Progenitor cell of endocrine pancreas (in vitro differentiated cells): ENCODE measurements at places on chromosomes 3 and 15. TPM values are rescaled to one million over a fixed set of nuclear protein-coding genes. Genes with fewer than 3 reads are reported as not detected.

- no peak for DNase-seq
Measured at GRCh38 chr3:120823156-120823555, 80.6 kb downstream of the GTF2E1 start.

The IQCH gene
- total RNA-seq, result 5.2 TPM in 2 replicates

GRCh38 chr3:3648988-3649679 lies 150.1 kb upstream of the LRRN1 start:
- no peak for DNase-seq

GRCh38 chr3:9122732-9123364 lies 126.6 kb downstream of the SRGAP3 start:
- no peak for DNase-seq

GRCh38 chr3:67349551-67350174 lies 304.7 kb downstream of the SUCLG2 start:
- no peak for DNase-seq

DNA sequence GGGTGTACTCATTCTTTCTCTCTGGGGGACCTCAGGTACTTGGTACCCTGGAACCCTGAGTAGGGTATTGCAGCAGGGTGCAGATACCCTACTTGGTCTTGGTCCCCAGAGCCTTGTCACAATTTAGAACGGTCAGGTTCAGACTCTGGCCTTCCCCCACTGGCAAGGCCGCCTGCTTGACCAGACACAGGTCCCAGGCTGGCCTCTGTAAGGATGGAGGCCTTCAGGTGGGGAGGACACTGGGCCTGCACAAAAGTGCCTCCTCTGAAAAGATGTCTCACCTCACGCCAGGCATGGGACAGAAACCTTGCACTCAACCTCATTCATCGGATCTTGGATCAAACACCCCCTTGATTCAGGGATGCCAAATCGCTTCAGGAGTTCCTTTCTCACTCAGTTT lies 158.4 kb downstream of the KLF13 start:
- DNase-seq, result no peak

The ISL2 gene
- total RNA-seq, result 0.36 and 0.38 TPM in 2 replicates

The TMCO5A gene
- not detected in 2 replicates for total RNA-seq

GRCh38 chr3:171854649-171855305 lies 11.6 kb downstream of the TMEM212 start:
- no peak for DNase-seq

DNA sequence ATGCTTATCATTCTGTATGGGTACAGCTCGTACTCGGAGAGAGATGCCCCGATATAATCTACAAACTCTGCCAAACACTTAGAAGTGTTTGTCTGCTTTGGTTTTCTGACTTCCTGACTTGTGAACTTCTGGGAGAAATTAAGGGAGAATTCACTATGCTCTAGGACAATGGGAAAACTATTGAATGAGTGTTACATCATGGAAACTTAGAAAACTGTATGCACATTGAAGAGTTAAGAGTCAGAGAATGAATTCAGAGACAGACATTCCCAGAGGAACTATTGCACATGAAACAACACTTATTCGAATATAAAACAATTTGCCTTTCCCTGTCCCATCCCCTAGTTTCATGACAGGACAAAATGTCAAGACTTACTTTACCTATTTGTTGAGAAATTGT lies 57.8 kb downstream of the DTWD1 start:
- no peak for DNase-seq

DNA sequence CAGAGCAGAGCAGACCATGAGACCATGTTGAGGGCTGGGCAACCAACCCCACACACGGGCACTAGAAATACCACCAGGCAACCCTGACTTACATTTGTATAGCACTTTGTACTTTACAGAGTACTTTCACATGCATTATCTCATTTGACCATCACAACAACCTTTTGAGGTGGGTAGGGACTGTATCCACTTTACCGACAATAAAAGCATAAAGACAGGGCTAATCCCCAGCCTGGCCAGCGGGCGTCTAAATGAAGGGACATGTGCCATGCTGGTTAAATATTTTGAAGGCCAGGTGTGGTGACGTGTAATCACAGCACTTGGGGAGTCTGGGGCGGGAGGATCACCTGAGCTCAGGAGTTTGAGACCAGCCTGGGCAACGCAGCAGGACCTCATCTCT lies 23.6 kb downstream of the RASGRP1 start:
- no peak for DNase-seq

DNA sequence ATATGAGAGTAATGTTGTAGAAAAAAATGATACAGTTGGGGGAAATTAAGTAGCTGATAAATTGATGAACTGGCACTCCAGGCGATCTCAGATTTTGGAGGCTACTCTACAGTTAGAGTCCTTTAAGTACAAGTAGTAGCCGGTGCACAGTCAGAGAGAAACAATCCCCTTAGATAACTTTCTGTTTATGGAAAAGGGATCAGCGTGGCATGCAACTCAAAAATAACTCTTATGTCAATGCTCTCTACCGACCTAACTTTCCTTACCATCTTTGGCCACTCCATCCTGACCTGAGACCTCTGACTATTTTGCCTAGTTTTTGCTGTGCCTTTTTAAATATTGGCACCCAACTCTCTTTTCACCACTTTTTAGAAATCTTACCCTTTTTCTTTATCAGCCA lies 299.6 kb downstream of the UNC13C start:
- DNase-seq, result no peak

- DNase-seq, result no peak
Measured at GRCh38 chr3:112366522-112366921, 33.6 kb downstream of the CD200 start.

- DNase-seq, result no peak
Measured at GRCh38 chr3:37899711-37900306, 38.1 kb downstream of the CTDSPL start.

The NANOGP8 gene
- total RNA-seq, result 0.36 and 0.75 TPM in 2 replicates

The SERPINI2 gene
- total RNA-seq, result 1.8 and 2.0 TPM in 2 replicates

DNA sequence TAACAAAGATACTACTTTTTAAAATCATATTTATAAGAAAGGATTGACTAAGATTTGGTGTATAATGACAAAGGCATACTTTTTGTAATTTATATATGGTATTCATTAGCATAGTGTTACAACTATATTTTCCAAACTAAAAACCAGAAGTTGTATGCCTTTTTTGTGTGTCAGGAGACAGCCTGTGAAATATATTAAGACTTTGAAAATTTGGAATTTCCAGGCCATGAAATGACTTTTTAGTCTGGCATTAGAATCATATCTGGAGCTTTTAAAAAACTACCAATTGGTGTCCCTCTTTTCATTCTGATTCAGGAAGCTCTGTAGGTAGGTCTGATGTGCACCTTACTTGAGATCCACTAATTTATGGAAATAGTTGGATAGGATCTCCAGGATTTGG lies 41.9 kb downstream of the CALML4 start:
- DNase-seq, result no peak

GRCh38 chr3:89108291-89108550 lies 800 bp downstream of the EPHA3 start:
- no peak for DNase-seq

GRCh38 chr15:40536501-40536900 lies 28.3 kb downstream of the CCDC32 start:
- DNase-seq, result no peak

DNA sequence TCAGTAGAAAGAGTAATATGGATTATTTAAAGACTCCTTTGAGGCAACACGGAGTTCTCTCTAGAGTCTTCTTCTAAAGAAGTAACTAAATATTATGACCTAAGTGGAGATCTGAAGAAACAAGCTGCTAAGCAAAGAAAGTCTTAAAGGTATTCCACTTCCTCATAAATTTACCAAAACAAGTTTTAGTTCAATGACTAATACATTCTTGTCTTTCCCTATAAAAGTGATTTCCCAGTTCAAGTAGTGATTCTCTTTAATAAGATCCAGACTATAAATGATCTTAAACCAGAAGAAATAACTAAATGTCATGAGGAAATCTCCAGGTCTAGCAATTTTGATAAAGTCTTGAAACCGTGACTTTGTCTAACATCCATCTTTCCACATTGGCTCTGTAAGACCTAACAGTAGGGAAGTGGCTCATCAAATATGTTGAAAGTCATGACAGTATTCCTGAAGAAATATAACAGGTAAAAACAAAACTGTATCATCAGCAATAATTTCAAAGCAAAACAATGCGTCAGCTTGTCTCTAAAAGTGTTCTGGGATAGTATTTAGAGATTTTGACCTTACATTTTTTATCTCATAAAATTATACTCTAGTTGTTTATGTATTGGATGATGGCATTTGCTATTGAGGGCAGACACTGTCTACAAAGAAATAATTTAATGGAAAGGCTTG lies 51.8 kb upstream of the NEDD4 start:
- no peak for DNase-seq

GRCh38 chr3:165903885-165904630 lies 66.8 kb upstream of the BCHE start:
- DNase-seq, result no peak
